ENCODE measurements at places on chromosomes 6 and 20.
A peak's percentile ranks its signal among the peaks of the same experiment; 100 is the strongest.

- DNase-seq: no peak
These were observed 94.0 kb downstream of the SCML4 start for GRCh38 chr6:107730106-107730505.

DNA sequence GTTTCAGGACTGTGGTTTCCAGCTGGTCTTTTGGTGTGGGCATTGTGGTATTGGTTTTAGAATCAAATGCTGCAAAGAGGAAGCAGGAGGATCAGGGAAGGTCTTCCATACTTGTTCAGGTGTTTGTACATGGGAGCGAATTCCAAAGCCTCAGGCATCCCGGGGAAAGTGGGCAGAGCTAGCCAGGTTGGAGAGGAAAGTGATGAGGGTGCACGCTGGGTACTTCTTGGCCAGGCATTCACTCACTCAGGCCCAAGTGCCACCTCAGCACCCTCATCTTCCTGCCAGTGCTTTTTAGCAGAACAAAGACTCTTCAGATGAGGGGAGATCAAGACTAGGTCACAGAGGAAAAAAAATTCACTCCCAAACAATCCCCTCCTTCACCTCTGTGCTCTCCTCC lies 241.1 kb upstream of the TBX18 start:
- no peak for DNase-seq

- DNase-seq: no peak
These were observed 317.9 kb upstream of the HTR1E start for GRCh38 chr6:86619428-86619827.

GRCh38 chr6:151548201-151548600 lies 54.4 kb downstream of the CCDC170 start:
- DNase-seq: no peak

DNA sequence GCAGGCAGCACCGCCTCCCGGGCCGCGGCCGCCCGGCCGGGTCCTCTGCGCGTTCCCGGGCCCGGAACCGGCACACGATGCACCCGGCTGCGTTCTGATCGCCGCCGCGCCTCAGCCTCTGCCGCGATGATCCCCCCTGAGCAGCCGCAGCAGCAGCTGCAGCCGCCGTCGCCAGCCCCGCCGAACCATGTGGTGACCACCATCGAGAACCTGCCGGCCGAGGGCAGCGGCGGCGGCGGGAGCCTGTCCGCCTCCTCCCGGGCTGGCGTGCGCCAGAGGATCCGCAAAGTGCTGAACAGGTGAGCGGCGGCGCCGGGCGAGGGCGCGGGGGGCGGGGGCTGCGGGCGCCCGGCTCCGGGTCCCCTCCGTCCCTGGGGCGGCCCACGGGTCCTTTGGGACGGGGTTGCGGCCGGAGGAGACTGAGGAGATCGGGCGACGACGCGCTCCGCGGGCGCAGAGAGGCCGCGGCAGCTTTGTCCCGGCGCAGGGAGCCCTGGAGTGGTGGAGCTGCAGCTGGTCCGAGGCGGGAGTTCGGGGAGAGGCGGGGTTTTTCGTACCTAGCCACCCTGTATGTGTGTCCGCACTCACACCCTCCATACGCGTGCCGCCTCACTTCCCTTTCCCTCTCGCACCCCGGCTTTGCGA lies 659 bp downstream of the SLC35F1 start:
- no peak for DNase-seq

DNA sequence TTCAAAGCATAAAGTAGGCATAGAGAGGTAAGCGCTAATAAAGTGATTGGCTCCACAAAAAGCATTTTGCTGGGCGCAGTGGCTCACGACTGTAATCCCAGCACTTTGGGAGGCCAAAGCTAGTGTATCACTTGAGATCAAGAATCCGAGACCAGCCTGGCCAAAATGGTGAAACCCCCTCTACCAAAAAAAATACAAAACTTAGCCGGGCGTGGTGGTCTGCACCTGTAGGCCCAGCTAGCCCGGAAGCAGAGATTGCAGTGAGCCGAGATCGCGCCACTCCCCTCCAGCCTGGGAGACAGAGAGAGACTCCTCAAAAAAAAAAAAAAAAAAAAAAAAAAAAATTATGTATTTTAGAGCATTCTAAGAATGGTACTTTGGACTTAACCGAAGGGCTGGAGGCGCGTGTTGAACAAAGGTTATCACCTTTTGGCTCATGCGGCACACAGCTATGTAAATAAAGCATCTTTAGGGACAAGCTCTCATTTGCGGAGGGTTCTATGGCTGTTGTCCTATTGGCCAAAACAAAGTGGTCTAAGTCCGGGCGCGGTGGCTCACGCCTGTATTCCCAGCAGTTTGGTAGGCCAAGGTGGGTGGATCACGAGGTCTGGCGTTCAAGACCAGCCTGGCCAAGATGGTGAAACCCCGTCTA lies 17.4 kb downstream of the HFE start:
- DNase-seq: no peak

GRCh38 chr20:8670893-8671215 lies 398.0 kb upstream of the PLCB4 start:
- DNase-seq: no peak

DNA sequence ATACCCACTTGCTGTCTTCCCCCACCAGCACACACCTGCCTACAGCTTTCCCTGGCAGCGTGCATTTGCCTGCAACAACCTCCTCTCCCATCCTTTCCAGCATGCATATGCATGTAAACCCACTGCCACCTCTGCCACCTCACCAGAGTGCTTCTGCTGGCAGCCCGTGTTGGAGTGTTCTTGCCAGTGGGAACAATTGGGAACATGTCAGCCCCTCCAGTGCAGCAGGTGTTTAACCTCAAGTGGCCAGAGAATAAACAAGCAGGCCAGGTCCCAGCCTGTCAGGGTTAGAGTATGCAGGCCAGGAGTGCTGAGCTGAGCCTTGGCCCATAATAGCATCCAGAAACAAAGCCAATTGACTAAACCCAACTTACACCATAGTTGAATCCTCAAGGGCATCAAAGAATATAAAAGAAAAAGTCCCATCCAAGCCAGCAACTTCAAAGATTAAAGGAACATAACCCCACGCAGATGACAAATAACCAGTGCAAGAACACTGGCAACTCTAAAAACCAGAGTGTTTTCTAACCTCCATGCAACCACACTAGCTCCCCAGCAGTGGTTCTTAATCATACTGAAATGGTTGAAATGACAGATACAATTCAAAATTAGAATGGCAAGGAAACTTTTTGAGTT lies 1212.1 kb upstream of the CITED2 start:
- no peak for DNase-seq

DNA sequence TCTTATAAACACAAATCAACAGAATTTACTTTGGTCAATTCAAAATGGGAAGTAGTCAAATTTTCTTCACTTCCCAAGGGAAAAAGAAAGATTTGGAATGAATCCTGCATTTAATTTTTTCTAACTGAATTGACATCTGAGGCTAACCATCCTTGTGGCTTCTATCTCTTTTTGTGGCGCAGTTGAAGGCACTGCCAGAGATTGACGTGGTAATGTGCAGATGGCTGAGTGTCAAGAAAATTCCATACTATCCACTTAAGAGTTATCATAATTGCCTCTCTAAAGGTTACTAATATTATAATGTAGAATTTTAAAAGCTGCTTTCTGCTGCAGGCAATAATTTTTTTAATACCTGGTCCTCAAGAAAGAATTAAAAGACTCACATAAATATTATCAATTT lies 162.3 kb downstream of the KLHL32 start:
- no peak for DNase-seq

DNA sequence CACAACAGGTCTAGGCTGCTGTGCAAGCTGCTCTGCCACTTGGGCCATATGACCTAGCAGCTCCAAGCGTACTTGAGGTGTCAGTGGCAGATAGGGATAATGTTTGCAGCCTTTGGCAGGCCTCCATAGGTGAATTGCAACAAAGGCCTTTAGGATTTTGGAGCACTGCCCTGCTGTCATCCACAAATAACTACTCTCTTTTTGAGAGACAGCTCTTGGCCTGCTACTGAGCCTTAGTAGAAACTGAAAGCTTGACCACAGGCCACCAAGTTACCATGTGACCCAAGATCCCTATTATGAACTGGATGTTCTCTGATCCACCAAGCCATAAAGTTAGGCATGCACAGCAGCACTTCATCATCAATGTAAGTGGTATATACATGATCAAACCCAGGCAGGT lies 29.9 kb downstream of the FBXO30 start:
- DNase-seq: peak; percentile 67

DNA sequence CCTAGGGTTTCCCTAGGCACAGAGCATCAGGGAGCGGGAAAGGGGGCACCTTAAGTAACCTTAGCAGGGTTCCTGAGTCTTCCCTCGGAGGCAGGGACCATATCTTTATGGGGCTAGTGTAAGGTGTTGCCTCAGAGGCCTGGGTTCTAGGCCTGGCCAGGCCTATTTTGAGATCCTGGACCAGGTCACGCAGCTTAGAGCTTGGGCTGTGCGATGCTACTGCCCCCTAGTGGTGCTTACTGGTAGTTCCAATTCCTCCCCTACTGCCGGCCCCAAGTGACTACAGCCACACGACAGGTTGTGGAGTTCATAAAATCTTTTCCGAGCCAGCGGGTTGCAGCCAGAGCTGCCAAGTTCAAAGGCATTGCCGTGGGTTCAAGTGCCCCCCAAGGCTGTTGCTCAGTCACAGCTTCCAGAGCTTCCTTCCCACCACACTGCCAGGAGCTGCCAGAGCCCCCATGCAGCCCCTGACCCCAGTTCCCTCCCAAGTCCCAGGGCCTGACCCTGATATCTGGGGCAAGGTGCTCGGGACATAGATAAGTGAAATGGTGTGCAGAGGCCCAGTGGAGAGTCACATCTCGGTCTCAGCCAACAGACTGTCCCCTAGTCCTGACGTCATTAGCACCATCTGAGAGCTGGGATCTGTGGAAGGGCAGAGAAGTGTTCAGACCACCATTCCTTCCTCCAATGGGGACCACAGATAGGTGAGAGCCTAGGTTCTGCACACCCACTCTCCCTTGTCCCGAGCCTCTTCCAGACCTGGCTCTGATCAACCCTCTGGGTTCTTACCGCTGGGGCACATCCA lies 3.3 kb downstream of the LRRC73 start:
- peak; percentile 63 for DNase-seq

DNA sequence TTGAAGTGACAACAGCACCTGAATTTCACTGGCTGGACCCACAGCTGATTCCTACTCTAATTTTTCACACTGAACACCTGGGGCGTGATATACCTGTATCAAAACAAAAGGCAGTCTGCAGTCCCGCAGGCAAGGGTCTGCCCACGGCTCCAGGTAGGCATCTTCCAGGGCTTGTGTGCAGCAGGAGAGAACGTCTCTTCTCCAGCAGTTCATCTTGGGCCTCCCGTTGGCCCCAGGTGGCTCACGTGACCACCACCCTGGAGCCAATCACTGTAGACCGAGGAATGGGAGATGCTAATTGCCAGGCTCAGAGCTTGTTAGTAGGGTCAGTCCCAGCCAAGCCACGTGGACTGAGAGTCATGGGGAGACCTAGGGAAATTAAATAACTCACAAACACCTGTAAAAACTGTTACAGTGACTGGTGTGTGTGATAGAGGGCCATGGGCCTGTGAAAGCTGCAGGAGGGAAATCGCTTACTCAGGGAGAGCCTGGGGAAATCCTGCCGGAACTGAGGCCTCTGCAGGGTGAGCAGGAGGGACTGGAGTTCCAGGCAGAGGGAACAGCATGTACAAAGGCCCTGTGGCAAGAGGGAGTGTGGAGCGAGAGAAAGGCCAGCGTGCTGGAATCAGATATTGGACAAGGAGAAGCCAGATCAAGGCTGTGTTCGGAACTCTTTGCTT lies 83.4 kb downstream of the EYA2 start:
- no peak for DNase-seq

GRCh38 chr20:51059862-51060261 lies 37.0 kb upstream of the KCNG1 start:
- no peak for DNase-seq

- no peak for DNase-seq
These were observed 411.1 kb downstream of the BCKDHB start for GRCh38 chr6:80517525-80517924.

DNA sequence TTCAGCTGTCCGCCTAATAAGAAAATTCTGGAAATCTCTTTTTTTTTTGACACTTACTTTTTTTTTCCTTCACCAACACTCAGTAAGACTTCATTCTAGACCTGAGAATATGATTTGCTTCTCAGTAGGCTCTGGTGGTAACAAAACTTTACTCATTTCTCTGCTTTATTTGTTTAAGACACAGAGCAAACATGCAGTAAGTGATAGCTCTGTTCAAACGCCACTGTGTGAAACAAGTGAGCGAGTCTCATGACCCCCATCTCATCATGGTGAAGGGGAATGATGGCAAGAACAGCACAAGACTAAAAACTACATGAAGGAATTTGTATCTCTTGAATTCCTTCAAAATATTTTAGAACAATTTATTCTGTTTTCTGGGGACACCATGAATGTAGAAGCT lies 541.6 kb upstream of the POU3F2 start:
- no peak for DNase-seq

DNA sequence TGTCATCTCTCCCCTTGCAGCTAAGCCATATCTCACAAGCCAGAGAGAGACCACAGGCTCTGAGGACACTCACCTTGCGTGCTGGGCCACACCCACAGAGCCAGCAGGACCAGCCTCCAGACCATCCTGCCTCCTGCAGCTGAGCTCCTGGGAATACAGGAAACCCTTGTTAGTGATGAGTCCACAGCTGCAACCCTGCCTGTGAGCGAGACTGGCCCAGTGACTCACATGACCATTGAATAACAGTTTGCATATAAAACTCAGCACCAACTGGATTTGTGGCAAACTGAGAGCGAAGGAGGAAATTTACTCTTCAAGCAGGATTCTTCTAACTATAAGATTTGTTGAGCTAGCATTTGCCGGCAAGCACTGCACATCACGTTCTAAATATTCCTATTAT lies 3.0 kb downstream of the THBS2 start:
- DNase-seq: peak; percentile 9

GRCh38 chr6:21741221-21742109 lies 147.9 kb downstream of the SOX4 start:
- DNase-seq: no peak

DNA sequence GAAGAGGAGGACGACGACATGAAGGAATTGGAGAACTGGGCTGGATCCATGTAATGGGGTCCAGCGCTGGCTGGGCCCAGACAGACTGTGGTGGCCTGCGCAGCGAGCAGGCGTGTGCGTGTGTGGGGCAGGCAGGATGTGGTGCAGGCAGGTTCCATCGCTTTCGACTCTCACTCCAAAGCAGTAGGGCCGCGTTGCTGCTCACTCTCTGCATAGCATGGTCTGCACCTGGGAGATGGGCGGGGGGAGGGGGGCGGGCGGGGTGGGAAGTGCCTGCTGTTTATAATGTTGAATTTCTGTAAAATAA lies 42.3 kb downstream of the CHMP4B start:
- DNase-seq: no peak
